ENCODE measurements at places on chromosomes 7 and 10.

- DNase-seq = no peak
These were observed 62.9 kb upstream of the FAM180A start for GRCh38 chr7:135811506-135811905.

GRCh38 chr7:134527979-134528371 is 608 bp downstream of the AKR1B10 start:
- peak; percentile 96 for DNase-seq

DNA sequence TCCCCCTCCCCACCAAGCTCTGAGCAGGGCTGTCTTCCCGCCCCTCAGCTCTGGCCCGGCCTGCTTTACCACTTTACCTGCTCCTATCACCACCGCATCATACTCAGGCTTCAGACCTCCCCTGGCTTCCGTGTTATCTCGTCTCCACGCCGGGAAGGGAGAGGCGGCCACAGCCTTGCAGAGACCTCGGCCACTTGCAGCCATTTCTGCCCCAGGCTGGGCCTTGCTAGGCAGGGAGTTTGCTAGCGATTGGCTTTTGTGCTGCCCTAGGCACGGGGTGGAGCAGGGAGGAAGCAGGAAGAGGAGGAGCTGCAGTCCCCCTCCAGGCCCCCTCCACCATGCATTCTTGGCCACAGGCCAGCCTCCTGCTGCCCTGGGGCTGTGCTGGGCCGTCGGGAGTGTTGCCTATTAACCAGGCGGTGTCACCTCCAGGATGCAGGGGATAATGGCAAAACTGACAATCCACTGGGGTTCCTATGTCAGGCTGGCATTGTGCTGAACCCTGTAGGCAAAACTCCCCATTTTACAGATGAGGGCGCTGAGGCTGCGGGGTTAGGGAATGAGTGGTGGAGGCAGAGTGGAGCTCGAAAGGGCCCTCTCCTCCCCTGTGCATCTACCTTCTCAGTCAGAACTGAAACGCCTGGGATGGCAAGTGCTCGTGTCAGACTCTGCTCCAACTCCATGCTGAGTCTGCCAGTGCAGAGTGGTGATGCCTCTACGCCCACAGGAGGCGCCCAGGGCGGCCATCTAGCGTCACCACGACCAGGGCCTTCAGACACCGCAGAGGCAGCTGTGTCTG is at the start of gene PYROXD2:
Gene PYROXD2 (minus strand): TSS at position 251 of the 799 bp plus-strand sequence. CDS start 47 bp downstream, at position 204.
- peak; percentile 89 for DNase-seq

DNA sequence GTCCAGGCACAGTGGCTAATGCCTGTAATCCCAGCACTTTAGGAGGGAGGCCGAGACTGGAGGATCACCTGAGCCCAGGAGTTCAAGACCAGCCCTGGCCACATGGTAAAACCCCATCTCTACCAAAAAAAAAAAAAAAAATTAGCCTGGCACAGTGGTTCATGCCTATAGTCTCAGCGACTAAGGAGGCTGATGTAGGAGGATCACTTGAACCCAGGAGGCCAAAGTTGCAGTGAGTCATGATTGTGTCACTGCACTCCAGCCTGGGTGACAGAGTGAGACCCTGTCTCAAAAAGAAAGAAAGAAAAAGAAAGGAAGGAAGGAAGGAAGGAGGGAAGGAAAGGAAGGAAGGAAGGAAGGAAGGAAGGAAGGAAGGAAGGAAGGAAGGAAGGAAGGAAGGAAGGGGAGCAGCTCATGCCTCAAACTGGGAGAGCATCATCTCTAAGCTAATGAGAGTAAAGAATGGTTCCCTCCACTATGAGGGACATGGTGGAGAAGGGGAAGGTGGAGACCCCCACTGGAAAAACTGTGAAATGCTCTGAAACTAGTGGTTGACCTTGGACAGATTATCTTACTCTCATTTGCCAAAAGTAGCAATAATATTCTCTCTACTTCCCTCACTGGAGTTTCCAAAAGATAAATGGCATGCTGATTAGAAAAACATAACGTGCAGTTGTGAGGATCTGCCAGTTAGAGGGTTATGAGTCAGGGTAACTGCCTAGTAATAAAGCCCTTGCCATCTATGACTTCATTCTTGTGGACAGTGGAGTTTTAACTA is 16.8 kb downstream of the GIMAP5 start:
- DNase-seq = peak; percentile 5

- peak; percentile 62 for DNase-seq
These were observed 29.3 kb upstream of the TTYH3 start for GRCh38 chr7:2602406-2603043.
